Central memory CD8-positive, alpha-beta T cell (primary cell): ENCODE measurements at places on chromosomes 13 and 19.

- no peak for DNase-seq
Measured at GRCh38 chr13:28761586-28761985, 42.8 kb upstream of the SLC46A3 start.

DNA sequence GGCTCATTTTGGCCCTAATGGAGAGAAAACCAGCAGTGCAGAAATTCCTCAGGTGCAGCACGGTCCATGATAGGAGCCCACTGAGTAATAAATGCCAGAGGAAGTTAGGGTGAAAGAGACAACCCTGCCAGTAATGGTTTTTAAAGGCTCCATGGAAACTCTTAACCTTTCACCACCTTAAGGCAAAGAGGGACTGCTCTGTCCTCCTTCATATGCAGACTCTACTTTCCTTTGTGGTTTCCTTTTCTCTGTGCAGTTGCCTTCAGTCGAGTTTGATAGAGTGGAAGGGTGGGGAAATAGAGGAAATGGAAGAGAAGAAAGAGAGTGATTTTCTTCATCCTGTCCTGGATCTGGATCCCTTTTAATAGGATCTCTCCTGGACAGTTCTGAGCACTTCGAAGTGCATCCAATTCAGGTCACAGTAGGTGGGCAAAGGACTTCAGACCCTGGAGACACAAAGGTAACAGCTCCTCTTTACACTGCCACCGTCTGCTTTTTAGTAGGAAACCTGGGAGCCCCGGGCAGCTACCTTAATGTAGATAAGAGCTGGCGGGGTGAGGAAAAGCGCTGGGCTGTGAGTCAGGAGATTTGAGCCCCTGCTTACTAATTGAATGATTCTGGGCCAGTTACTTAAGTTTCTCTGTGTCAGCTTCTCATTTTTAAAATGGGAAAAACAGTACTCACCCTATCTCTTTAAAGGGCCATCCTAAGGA is 294.8 kb downstream of the KCNRG start:
- DNase-seq = no peak

- no peak for DNase-seq
Measured at GRCh38 chr19:13938301-13939064, at the start of gene PODNL1. Gene PODNL1 (minus strand): TSS chr19:13938417. CDS start chr19:13938181, 236 bp downstream.

GRCh38 chr13:81442904-81443303 is 1102.0 kb upstream of the SPRY2 start:
- DNase-seq = no peak

DNA sequence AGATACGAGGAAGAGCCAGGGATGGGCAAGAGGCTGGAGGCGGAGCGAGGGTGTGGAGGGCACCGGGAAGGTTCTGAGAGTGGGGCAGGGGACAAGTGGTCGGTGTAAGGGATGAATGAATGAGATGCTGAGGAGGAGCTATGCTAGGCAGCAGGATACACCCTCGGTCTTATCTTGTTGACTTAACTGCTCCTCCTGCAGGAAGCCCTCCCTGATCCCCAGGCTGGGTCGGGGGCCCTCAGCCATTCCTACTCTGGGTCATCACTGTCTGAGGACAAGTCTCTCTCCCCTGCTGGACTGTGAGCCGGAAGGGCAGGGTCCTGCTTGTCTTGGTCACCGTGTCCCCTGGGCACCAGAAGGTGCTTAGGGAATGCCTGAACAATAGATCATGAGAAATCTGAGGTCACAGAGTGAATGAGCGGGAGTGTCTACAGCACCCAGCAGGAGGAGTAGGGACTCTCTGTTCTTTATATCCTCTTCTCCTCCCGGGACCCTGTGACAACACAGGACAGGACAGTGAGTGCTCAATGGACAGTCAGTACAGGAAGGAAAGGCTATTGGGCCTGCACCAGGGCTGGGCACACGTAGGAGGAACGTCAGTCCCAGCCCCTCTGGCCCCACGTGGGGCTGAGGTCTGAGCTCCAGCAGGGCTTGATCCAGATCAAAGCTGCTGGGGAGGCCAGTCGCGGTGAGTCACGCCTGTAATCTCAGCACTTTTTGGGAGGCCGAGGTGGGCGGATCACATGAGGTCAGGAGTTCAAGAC is 6.5 kb downstream of the NKPD1 start:
- no peak for DNase-seq

- DNase-seq = no peak
Measured at GRCh38 chr19:40791349-40791748, 7.6 kb upstream of the EGLN2 start.

GRCh38 chr13:108475181-108475580 is 154.2 kb upstream of the MYO16 start:
- no peak for DNase-seq

DNA sequence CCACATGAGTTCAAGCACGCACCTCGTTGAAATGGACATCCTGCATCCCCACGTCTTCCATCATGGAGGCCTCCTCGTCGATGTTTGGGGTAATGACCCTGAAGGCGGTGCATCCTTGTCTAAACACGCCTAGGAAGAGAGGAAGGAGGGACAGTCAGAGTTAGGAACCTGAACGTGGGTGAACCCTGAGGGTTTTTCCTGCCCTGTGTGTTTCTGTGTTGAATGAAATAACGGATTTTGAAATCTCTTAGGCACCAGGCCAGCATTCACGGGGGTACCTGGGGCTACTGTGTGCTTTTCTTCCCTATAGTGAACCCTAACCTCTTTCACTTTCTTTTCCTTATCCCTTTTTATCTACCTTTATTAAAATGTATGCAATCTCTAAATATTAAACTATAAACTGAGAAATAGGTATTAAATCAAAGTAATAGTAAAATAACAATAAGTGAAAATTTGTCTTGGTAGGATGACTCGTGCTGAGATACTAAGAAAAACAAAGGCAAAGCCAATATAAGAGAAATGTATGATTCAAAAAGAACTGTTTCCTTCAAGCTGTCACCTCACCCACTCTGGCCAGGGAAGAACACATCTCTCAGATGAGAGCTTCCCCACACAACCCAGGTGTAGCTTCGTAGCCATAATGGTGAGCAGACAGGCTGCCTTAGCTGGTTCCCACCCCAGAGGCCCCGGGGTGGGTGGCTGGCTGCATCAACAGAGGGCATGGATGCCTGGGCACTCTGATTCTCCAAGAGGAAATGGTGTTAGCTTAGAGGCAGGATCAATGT is 72.1 kb upstream of the SLC15A1 start:
- no peak for DNase-seq

- no peak for DNase-seq
Measured at GRCh38 chr19:33401683-33402420, 28.3 kb downstream of the CEBPG start.

- DNase-seq = no peak
Measured at GRCh38 chr13:31629085-31629780, 110.1 kb upstream of the RXFP2 start.

- no peak for DNase-seq
Measured at GRCh38 chr13:20984879-20985278, 76.5 kb downstream of the LATS2 start.

DNA sequence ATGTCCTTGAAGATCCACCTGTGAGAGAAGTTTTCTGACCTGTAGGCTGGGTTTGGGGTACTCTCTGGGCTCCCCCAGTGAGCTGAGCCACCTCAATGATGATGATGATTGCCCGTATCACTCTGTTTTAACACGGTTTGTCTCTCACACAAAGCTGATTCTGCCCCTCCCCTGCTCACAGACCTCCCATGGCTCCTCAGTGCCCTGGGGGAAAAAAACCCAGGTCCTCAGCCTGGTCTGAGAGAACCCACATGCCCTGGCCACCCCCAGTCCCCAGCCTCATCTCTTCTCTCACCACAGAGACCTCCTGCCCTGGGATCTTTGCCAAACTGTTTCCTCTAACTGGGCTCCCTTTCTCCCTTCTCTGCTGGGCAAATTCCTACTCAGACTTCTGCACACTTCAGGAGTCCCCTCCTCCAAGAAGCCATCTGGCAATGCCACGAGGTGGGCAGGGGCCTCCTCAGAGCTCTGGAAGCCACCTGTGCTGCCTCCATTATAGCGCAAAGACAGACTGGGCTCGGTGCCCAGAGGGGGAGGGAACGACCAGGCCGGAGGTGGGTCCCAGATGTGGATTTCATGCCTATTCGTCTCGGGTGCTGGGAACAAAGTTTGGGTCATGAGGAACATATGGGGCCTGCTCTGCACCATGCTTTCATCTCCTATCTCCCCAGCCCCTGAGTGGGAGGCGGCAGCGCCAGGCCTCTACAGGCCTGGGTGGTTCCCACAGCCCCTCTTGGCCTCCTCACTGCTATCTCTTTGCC is 8.5 kb upstream of the CA11 start:
- DNase-seq = no peak

DNA sequence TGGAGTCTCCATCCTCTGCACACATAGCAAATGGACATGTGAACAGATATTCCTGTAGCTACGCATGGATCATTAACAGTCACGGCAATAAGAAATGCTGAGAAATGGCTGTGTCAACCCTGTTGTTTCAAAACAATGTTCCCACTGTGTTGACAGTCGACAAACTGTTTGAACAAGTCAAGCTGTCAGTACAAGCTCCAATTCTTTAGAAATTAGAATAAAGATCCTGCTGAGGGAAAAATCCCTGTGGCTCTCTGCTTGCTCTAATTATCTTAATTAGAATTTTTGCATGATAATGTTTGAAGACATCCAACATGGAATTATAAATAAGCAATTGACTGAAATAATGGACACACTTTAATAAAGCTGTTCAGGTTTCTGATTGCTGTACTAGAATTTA is 37.9 kb upstream of the CPB2 start:
- DNase-seq = no peak

- no peak for DNase-seq
Measured at GRCh38 chr19:50365434-50366306, at the start of gene NAPSA. Gene NAPSA (minus strand): TSS chr19:50365639. CDS start chr19:50365621, 18 bp downstream.
